Mesothelial cell of epicardium (in vitro differentiated cells): ENCODE measurements at places on chromosomes 7 and 10.

GRCh38 chr7:159070431-159071148, 74.1 kb downstream of the VIPR2 start:
- no peak for DNase-seq

- DNase-seq, result no peak
Measured at GRCh38 chr7:13822678-13823077, 166.8 kb downstream of the ETV1 start.

GRCh38 chr10:14116837-14117236, 213.9 kb downstream of the FRMD4A start:
- no peak for DNase-seq

- DNase-seq, result no peak
Measured at GRCh38 chr7:80659120-80660055, 20.9 kb downstream of the CD36 start.

- no peak for DNase-seq
Measured at GRCh38 chr7:81187753-81188152, 268.9 kb upstream of the SEMA3C start.

- no peak for DNase-seq
Measured at GRCh38 chr7:158649279-158649678, 55.3 kb downstream of the NCAPG2 start.

DNA sequence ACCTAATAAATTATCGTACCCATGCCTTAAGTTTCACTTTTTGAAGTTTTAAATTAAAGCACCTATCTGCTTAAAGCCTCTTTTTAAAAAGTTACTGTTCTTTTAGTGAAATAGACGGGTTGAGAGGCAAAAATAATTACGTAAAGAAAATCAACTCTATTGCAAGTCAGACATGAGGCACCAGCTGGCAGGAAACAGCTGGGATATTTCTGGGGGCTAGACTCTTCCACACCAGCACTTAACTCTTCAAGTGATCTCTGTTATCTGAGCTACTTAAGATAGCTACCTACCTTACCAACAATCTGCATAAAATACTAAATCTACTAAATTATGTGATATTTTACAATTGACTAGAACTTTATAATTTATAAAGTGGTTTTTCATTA, 35.8 kb downstream of the GBF1 start:
- DNase-seq, result no peak

GRCh38 chr7:128039544-128039953, 8.3 kb upstream of the LRRC4 start:
- no peak for DNase-seq

DNA sequence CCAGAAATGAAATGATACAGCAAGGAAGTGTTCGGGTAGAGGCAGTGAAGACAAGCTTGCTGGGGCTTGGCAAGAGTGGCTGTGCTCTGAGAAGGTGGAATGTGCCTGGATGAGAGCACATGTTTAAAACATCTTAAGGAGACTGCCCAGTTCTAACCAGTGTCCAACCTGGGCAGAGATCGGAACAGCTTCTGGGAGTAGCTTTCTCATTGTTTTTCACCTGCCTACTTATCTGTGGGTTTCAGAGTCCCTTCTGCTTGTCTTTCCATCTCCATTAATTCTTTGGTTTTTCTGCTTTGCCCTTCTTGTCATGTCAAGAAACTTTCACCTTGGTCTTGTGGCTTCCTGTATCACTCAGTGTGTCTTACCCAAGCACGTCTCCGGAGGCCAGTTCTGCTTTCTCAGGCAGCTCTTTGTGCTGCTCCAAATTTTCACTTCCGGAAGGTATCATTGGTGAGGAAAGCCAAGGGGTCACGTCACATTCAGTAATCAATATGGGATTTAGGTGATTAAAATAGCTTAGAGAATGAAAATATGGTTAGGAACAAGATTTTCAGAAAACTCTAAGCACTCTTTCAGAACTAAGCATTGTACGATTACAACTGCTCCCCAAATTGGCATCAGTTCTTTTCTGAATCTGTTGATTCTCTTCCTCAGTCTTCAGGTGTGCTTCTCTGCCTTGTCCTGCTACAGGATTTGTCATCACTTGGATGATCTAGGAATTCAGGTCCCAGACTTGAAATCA, 5.5 kb upstream of the LAMB4 start:
- no peak for DNase-seq

GRCh38 chr10:114259824-114260223, 20.8 kb downstream of the VWA2 start:
- no peak for DNase-seq

DNA sequence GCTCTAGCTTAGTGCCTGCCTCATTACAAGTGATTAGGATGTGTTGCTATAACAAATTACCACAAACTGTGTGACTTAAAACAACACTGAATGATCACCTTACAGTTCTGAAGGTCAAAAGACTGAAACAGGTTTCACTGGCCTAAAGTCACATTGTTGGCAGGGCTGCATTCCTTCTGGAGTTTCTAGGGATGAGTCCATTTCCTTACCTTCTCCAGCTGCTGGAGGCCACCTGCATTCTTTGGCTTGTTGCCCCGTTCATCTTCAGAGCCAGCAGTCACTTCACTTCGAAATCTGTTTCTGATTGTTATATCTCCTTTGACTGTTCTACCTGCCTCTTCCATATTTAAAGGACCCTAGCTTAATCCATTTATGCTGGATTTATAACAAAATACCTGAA, 69.4 kb upstream of the MTPN start:
- no peak for DNase-seq

GRCh38 chr7:45682836-45683555, 108.8 kb downstream of the ADCY1 start:
- no peak for DNase-seq

GRCh38 chr7:74032191-74032490, 4.2 kb downstream of the ELN start:
- no peak for DNase-seq

DNA sequence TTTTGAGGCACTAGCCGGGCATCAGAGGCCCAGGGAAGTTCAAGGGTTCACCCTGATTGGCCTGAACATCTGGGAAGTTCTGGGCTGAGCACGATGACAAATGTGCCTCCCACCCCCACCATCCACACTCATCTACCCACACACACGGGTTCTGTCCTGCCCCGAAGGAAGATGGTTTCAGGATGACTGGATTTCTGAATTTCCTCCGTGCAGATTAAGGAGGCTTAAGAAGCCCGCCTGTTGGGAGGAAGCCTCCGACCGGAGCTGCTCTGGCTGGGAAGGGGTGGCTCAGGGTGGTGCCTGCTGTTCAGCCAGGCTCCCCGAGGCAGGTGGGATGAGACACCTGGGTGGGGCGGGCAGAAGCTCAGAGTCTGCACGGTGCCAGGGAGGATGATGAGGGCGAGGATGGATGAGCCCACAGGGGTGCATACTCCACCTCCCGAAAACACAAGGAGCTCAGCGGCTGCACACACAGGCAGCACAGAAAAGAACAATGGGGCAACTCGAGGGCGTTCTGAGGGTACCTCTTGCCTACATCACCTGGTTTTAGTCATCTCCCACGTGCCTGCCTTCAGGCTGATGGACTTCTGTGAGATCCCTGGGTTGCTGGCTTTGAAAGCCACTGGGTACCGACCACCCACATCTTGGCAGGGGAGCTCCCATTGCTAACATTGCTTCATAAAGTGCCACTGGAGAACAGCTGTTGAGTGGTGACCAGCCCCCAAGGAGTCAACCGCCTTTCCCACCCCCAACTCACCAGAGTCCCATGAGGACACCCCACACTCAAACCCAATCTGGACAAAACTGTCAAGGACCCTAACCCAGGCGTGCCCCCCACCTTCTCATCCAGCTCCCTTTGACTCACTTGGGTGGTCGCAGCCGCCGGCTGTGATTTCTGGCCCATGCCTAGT, 41.2 kb downstream of the CALML3 start:
- DNase-seq, result no peak

GRCh38 chr7:26699766-26700165, 164.6 kb downstream of the SKAP2 start:
- DNase-seq, result no peak

GRCh38 chr10:118442032-118442431, 99.9 kb upstream of the FAM204A start:
- DNase-seq, result no peak

- no peak for DNase-seq
Measured at GRCh38 chr7:95602421-95602820, 6.1 kb upstream of the PDK4 start.

GRCh38 chr10:85831422-85831821, 535.2 kb downstream of the GRID1 start:
- DNase-seq, result no peak

DNA sequence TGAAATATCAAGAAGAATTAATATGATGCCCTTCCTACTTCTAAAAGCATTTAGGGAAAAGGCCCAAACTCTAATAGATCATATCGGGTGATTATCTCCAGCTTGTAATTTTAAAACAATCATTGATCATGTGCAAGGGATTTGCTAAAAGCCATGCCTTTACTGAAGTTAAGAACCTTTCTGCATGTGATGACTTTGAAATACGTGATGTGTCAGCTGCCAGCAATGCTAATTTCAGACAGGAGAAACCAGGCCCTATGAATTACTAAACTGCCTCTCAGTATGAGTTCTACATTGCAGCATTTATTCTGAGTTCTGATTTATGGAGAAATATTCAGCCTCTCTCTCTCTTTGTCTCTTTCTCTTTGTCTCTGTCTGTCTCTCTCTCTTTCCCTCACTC, 203.6 kb upstream of the AKR1E2 start:
- no peak for DNase-seq

DNA sequence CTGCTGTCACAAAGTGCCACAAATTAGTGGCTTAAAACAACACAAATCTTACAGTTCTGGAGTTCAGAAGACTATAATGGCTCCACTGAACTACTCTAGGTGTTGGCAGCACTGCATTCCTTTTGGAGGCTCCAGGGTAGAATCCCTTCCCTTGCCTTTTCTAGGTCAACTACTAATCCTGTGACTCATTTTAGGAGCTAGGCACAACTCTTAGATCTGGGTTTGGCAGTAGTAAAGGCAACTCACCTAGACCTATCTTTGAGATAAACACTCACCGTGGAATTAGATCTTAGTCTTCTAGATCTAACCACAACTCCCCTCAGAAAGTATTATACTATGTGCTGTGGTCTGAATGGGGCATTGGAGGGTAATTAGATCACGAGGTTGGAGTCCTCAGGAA, 60.4 kb downstream of the ANKIB1 start:
- no peak for DNase-seq

- DNase-seq, result no peak
Measured at GRCh38 chr10:79063661-79064492, 4.9 kb upstream of the ZMIZ1 start.

DNA sequence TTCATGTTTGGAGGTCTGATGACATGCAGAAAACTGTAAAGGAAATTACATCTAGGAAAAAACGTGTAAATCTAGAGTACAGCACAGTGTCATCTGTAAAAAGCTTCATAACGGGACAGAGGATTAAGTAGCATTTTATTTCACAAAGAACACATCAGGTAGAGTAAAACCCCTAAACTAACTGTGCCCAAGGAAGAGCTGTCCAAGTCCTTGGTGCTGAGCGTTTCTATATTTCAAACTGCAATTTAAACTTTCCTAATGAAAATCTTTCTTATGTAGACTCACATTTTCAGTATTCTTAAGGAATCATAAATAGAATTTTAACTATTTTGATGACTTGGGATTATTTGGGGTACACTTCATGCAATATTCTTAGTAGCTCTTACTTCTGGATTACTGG, 646.2 kb downstream of the IPMK start:
- no peak for DNase-seq

GRCh38 chr10:47104786-47105385, 193.7 kb downstream of the PTPN20 start:
- DNase-seq, result no peak

DNA sequence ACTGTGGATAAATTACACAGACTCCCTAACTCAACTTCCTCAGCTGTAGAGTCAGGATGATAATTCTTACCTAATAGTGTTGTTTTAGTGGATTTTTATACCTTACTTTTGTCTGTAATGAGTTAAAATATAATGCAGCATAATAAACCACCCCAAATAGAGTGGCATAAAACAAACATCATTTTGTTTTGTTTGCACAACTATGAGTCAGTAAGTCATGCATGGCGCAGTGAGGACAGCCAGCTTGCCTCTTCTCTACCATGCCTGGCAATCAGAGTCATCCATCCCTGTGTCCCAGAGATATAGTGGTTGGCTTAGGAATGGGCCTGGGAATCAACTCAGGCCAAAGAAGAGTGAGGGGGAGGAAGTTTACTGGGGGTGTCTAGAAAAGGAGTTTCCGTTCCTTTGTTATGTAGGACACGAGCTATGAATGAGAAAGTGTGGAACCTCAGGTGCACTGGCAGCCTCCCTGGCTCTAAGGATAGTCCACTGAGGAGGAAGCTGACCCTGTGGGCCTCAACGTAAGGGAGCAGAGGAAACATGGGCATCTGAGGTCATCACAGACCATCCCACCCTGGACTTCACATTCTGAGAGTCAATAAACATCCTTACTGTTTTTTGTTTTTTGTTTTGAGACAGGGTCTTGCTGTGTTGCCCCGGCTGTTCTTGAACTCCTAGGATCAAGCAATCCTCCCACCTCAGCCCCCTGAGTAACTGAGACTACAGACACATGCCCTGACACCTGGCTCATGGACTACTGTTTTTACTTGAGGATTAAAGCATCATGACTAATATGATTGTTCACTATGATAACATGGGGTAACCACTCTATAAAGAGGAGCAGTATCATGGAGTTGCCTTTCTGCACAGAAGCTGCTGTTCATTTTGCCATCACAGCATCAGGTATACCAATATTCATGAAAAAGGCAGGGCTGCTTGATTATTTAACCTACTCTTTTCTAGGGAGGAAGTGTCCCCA, 21.0 kb upstream of the GRB10 start:
- DNase-seq, result no peak

- no peak for DNase-seq
Measured at GRCh38 chr10:48509974-48510692, 94.7 kb downstream of the ARHGAP22 start.

GRCh38 chr10:70886921-70887665, 1.3 kb downstream of the PCBD1 start:
- DNase-seq, result no peak

GRCh38 chr10:25555865-25556264, 378.2 kb upstream of the MYO3A start:
- DNase-seq, result no peak
